ENCODE measurements at places on chromosomes 6 and 20.
A peak's percentile ranks its signal among the peaks of the same experiment; 100 is the strongest.

DNA sequence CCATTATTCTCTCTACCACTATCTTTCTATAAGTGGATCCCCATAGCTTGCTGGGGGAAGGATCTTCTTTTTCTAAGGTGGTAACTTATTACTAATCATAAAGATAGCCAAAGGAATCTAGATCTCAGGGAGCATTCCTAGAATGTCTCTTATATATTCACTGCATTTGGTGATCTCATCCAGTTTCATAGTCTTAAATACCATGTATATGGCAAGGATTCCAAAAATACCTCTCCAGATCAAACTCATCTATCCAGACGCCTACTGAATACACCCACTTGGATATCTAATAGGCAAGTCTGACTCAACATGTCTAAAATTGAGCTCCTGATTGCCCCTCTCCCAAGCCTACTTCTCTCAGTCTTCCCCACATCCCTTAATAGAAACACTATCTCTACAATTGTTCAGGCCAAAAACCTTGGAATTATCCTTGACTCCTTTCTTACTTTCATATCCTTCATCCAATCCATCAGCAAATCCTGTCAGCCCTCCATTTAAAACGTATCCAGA, 264.4 kb downstream of the HACE1 start:
- DNase-seq = no peak

DNA sequence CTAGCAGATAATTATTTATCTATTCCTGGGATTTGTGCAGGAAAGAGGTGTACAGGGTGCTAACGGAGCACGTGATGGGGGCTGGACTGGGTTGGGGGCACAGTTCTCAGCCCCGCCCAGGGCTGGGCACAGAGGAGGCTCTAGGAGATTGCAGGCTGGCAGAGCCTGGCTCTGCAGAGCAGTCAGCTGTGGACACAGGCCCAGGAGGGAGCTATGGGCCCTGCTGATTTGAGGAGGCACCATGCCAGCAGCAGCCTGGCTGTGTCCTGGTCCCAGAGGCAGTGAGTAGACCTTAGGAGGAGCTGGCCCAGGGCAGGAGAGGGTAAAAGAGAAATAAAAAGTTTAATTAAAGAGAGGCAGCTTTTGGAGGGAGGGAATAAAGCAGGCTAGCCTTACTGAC, 19.3 kb downstream of the MAFB start:
- DNase-seq = no peak

DNA sequence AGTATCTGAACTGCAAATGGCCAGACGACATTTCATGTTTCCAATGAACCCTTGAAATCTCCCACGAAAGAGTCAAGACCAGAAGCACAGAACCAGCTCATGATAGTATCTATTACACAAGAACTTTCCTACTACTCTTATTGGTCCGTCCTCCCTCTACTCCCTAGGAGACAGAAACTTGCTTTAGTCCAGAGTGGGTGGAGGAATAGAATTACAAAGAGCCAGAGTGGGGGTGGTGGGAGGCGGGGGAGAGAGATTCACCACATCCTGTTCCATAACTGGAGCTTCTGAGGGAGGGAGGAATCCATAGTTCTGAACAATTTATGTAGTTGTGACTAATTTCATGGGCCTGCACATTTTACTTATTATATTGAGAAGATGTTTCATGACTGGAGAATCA, 18.5 kb upstream of the WFDC10A start:
- peak; percentile 55 for DNase-seq

- no peak for DNase-seq
These were observed 43.4 kb upstream of the RIPOR2 start for GRCh38 chr6:24979176-24979575.

DNA sequence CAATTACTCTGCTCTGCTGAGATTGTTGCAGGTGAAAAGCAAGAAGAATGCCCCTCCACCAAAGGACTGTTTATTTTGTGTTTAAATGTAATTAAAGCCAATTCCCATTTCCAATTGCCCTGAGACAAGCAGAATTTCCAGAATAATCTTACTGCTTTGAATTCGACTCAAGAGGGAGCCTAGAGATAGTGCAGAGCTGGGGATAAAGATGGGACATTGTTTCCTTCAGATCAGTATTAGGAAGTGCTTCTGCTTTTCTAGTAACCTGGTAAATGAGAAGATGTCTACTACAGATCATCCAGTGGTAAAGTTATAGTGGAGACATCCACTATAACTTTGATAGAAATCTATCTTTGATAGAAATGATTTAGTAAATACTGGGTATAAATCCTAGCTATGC, 326.9 kb downstream of the UBE3D start:
- DNase-seq = no peak

GRCh38 chr6:109326351-109326750, 55.9 kb downstream of the CD164 start:
- no peak for DNase-seq

DNA sequence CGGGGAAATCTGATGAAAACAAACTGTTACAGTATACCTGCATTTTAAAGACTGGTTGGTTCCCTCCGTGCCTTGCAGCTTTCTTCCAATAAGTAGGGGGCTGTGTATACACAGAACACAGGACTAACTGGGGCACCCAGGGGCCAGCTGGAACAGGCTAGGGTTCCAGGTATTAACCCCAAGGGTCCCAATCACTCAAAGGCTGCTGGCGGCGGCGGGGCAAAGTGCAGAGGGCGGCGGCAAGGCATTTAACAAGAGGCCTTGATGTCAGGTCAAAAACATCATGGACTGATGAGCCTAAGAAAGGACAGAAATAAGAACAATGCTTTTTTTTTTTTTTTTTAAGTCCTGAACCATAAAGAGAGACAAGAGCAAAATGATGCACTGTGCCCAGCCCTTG, 2.5 kb downstream of the PMEPA1 start:
- DNase-seq = no peak

- DNase-seq = peak; percentile 26
These were observed 25.2 kb downstream of the ILRUN start for GRCh38 chr6:34671367-34671766.
